ENCODE measurements at places on chromosomes 4 and X.

DNA sequence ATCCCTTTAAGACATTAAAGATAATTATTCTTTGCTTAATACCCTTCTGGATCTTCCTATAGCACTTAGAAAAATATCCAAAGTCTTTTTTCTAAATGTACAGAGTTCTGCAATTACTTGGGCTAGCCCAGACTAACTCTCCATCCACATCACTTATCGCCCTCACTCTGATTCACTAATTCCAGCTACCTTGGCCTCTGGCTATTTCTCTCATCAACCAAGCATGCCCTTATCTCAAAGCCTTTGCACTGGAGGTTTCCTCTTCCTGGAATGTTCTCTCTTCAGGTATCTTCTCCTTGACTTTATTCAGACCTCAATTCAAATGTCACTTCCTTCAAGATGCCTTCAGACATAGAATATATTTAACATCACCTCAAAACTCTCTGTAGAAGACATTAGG, 345.1 kb upstream of the SMIM31 start:
- no peak for DNase-seq

GRCh38 chr4:41452484-41453225, 85.3 kb upstream of the LIMCH1 start:
- no peak for DNase-seq

DNA sequence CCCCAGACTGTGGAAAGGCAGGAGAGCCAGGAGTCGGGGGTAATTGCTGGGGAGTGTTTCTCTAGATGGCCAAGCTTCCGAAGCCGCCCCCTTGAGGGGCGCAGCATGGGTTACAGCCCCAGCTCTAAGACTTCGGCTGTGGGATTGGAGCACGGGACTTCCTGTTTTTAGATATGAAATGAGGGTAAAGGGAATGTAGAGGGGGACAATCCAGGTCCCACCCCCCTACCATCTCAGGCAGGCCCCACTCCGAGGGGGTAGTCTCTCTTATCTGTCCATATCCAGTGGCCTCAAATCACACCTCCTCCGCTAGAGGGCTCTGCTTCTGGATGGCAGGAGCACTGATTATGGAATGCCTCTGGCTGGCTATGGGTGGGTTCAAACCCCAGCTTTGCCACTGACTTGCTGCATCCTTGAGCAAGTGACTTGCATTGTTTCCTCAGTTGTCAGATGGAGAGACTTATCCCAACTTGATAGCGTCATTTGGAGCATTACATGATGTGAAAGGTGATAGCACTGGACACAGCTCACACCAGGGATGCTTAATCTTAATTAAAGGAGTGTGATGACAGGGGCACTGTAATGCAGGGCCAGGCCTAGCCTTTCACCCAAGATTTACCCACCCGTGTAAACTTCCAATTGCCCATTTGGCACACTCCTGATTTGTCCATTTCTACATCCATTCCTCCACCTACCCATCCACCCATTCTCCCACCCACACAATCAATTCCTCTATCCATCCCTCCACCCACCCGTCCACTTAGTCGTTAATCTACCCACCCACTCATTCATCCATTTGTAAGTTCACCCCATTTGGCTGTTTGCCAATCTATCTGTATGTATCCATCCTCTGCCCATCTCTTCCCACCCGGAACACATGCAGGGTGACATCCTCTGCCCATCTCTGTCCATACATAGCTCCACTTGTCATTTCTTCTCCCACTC, 848 bp upstream of the KCND1 start:
- no peak for DNase-seq

GRCh38 chrX:9948406-9948805, 18.8 kb upstream of the CLDN34 start:
- no peak for DNase-seq

DNA sequence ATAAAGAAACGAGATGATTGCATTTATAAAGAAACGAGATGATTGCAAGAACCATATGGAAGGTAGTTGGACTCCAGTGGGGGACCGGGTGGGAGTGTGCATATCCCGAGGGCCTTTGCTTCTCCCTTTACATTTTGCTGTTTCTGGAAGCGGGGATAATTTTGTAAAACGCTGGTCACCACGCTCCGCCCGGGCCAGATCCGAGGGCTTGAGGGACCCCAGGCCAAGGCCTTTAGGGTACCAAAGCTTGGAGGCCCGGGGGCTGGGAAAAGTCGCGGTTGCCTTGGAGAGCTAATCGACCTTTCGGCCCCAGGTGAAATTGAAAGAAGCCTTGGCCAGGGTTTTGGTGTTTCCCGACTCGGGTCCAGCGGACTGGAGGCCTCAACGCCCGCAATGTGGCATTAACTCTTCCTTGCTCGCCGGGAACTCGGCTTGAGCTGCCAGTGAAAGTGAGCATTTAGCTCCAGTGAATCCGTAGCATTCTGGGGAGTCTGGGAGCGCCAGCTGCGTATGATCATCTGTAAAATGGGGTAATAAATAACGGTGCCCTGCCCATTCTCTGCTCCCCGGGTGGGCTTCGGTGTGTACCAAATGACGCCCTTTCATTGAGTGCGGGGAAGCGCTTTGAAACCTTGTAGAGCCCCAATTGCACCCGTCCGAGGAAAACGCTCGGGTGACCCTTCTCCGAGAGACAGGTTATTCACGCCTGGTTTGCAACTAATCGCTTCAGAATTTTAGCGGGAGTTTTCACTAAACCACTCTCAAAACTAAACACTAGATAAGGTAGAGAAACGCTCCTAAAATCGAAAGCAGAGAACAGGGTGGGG, 4.5 kb downstream of the NKX3-2 start:
- no peak for DNase-seq
